ENCODE measurements at places on chromosomes 16 and 17. TPM values are rescaled to one million over a fixed set of nuclear protein-coding genes. Genes with fewer than 3 reads are reported as not detected.

DNA sequence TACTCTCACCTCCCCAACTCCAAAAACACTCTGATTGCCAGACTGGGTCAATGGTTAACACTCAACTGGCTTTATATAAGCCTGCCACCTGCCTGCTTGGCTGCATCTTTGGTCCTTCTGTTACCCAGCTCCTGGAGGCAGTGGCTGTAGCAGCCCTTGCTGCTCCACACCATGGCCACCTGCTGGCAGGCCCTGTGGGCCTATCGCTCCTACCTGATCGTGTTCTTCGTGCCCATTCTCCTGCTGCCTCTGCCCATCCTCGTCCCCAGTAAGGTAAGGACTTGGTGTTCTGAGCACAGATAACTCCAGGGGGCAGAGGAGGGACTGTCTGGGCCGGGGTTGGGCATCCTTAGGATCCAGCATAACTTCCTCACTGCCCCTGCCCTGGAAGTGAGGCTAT lies at the start of gene SLC13A2:
TSS of gene SLC13A2 (plus strand) at position 103 of the 400 bp plus-strand sequence. CDS start at position 172, 69 bp downstream.
- DNase-seq = no peak

NARF gene
- 151 TPM for total RNA-seq

GRCh38 chr17:27573971-27574525 lies 56.9 kb upstream of the LGALS9 start:
- DNase-seq = no peak

SLC13A2 gene
- not detected for total RNA-seq

- no peak for DNase-seq
Observed at GRCh38 chr17:6422654-6423241, 12.2 kb downstream of the AIPL1 start.

GRCh38 chr17:81037026-81037797 lies 2.3 kb downstream of the BAIAP2 start:
- DNase-seq = no peak

All from OCI-LY7 (cell line).